ENCODE measurements at places on chromosomes 7 and 10.

DNA sequence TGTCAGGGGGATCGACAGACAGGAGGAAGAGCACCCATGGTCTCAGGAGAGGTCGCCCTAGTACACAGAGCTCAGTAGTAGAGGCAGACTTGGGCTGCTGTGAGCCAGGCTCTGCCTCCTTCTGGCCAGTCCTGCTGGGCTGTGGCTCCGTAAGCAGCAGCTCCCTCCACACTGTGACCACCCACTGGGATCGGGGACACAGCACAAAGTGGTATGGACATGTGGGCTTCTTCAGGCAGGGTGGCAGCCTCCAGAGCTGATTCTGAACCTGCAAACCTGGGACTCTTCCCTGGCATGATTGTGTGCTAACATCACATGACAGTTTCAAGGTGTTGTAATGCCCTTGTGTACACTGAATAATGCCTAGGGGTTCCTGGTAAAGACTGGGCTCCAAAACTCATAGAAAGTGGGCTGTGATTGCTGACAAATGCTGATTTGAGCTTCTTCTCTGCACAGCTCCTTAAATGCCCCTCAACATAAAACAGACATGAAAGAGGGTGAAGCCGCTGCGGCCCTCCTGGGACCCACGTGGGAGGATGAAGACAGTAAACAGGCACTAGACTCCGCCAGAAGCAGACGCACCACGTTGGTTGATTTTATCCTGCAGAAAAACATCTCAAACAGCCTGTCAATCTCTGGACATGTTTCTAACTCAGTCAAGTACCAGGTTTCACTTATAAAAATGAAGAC is 76.7 kb downstream of the GPR26 start:
- DNase-seq = no peak

DNA sequence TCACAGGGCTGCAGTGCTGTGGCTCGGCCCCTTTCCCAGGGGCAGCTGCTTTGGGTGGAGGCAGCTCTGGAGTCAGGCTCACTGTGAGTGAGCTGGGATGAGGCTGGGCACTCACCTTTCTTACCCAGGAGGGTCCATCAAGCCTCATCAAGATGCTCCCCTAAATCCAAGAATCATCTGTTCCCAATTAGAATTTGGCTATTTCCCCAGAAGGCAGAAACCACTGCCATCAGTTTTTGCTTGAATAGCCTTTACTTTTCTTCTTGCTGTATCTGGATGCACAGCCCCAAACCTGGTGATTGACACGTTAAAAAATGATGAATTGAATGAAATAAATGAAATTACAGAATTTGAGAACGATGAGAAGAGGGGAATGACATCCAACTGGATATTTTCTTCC is 74.3 kb upstream of the LYZL1 start:
- no peak for DNase-seq

DNA sequence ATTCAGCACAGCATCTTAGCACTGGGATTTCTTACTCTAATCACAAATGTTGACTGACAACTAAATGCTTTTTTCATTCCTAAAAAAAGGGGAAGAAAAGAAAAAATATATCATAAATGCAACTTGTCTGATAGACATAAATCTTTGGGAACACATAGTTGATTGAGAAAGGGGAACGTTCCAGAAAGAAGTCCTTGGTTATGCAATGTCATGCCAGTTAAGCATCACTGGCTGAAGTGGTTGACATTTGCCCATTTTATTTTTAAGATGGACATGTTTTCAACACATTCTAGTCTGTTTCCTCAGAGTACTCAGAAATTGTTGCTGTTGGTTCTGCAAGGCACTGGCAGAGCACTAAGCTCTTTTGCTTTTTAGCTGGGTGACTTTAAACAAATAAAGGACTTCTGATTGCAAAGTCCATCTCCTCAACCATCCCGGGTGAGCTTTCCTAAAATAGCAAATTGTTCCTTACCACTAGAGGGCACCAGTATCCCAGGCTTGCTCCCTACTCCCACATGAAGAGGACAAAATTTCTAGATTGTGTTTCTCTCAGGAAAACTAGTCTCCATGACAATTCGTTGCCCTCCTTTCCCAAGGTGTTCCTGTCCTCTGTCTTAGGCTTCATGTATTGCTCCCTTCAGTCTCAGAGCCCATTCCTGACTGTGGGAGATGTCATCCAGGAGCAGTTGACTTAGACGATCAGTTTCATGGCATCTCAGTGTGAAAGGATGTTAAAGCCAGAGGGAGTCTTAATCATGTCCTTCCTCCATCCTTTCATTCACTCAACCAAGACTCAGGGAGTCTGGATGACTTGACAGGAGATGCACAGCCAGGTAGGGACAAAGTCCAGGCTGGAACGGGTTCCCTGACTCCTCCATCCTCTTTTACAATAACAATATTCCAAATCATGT is 23.9 kb downstream of the OPALIN start:
- DNase-seq = no peak

DNA sequence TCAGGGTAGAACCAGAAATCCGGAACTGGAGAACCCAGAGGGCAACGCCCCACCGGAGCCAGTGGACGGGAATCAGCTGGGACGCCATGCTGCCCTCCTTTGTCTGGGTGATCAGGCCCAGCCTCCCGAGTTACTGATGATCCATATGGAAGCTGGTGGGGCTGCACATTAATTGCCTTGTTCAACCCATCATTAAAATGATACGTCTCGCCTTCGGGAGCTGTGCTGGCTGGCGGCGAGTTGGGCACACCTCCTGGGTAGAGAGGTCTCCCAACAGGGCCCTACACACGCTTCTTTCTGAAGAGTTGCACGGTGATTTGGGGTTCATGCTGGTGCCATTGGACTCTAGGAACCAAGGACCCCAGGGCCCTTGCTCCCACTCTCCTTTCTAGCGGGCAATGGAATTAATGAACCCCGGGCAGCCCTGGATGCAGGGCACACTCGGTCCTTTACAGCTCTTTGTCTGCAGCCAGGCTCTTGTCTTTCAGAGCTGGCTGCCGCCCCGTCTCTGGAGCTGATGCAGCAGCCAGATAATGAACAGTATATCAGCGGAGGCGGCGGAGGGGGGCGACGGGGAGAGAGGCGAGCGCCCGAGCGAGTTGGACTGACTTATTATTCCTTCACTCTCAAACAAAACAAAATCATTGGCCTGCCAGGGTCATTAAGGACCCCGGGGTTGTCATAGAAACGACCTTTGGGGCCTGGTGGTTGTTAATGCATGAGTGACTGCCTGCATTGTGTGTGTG is 412.2 kb upstream of the ZMIZ1 start:
- DNase-seq = no peak

DNA sequence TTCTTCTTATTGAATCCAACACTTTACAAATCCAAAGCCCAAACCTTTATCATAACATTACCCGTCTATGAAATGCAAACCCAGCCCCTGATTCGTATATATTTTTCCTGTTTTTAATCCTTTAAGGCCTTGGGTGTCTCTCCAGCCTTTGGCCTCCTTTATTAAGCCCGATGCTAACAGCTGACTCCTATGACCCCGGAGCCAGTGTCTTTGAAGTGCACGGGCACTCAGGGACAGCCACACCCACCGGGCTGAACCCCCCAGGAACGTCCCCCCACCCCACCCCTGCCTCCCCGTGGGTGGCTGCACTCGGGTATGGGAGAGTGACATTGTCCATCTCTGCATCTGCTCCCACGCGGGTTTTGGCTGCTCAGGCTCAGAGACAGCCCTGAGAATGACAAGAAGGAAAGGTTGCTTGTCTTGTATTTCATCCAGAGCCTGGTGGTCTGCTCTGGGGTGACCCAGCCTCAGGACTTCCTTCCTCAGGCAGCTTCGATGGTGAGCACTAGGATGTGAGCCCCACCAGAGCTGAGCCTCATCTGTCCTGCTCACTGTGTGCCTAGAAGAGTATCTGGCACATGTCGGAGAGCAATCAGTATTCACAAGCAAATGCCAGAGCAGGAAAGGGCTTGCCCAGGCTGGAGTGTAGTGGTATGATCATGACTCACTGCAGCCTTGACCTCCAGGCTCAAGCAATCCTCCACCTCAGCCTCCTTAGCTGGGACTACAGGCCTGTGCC is 210.4 kb downstream of the SKIDA1 start:
- DNase-seq = no peak

DNA sequence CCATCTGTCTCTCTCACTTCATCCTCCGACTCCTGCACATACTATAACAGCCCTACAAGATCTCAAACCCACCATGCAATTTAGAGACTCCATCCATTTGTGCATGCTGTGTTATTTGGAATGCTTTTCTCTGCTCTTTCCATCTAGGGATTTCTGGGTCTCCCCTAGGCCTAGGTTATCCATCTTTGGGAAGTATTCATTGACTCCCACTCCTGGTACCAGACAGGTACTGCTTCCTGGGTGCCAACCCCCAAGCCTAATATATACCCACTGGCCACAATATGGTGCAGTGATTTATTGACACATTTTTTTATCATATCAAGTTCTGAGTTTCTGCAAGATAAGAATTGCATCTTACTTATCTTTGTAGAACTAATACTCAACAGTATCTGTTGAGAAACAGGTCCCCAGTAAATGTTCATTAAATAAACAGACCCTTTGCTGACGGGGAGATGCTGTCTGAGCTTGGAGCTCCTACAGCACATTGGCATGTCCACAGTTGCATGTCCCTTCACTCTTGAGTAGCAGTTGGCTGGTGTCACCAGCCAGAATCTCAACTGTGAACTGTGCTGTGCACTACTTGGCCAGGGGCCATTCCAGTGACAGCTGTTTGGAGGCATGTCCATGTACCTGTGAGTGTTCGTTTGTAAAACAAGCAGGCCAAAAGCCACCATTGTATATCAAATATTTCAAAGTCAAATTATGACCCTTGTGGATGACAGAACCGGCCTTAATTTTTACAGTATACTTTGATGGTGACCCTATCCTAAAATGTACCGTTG is 223.3 kb upstream of the NFE2L3 start:
- no peak for DNase-seq

DNA sequence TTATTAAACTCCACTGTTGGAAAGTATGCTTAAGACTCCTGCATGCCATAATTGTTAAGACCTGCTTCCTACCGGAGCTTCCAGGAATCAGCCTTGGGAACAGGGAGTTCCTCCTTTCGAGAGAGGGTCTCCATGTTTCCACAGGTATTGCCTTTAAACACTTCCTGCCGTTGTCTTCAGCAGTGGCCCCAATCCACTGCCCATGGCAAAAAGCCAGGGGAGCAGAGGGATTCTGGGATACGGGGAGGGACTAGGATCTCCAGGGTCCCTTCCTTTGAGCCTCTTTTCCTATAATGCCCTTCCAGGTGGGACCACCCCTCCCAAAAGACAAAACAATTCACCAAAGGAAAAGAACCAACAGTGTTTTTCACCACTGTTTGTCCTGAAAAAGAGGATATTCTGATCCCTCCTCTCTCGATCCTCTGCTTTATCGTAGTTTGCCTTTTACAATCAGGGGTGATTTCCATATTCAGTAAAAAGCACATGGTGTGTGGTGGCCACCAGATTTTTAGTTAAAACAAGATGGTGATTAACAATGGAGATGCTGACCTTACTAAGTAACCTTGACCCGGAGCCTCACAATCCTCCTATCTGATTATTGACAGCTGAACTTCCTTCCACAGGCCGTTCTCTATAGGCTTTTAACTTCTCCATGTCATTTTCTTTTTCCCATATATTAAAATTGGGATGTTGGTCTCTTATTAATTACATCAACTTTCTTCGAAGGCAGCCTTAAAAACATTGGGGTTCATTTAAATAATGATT is 36.0 kb downstream of the LRRC72 start:
- no peak for DNase-seq

DNA sequence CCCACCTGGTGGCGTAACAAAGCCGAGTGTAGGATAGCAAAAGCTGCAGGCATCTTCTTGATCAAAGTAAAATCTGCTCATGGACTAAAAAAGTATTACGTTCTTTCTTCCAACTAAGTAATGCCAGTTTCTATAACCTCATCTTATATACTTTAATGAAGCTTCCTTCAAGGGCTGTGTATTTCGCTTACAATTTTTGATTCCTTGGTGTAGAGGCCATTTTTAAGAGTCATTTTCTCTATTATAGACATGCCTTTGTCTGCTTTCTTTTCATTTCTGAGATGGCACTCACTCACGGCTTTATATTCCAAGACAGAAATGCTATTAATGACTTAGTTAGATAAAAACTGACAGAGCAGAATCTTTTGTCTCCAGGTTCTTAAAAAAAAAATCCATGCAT is 194.0 kb downstream of the HECW1 start:
- no peak for DNase-seq

DNA sequence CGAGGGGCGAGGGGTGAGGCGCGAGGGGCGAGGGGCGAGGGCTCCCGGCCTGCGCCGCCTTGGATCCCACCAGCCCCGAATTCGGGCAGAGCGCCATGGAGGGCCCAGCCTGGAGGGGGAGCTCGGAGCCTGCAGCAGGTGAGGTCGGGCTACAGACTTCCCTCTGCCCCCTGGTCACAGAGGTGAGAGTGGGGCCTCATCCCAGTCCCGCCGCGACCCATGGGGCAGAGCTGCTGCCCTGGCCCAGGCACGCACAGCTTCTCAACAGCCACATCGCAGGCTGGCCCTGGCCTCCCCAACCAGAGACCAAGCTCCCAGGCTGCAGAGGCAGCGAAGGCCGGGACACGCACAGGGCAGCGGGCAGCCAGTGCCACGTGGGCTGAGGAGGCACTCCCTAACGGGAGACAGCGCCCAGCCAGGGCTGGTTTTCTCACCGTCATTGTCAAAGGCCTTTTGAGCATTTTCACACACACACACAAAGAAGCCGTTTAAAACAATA is 191.8 kb downstream of the PTPRN2 start:
- DNase-seq = no peak

DNA sequence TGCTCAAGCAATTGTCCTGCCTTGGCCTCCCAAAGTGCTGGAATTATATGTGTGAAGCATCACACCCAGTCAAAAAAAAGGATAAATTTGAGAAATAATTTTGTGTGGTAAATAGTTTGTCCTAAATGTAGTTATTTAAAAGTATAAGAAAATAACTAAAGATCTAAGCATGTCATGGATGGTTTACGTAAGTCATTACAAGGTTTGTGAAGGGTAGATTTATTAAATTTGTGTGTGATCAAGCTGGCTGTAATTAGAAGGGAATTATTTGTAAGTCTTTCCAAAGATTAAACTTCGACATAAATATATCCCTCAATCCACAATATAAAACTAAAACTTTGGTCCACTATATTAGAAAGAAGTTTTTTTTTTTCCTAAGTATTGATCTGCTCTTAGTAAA is 28.6 kb downstream of the ORC5 start:
- DNase-seq = no peak

- DNase-seq = peak; percentile 76
These were observed 5.1 kb upstream of the ELFN1 start for GRCh38 chr7:1664711-1665548.

DNA sequence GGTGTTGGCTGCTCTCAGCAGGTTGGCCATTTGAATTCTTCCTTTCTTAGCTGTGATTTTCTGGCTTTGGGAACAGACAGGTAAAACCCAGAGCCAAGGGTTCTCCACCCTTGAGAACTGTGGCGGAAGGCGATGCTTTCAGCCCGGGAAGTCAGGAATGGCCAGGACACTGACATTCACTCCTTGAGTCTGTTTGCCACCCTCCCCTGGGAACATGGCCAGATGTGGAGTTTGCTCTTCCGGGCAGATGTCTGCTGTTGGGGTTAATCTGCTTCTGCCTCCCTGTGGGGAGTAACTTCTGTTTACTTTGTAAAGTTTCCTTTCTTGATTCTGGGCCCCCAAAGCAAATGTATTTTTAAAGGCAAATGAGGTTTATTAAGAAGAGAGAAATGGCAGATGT is 17.7 kb downstream of the GATA3 start:
- DNase-seq = no peak

All from stimulated activated CD4-positive, alpha-beta T cell treated with anti-CD3 and anti-CD28 coated beads, Interleukin-2, amount 100 ng/mL, for 24 hours (primary cell).